ENCODE measurements at places on chromosomes 11 and 22.

DNA sequence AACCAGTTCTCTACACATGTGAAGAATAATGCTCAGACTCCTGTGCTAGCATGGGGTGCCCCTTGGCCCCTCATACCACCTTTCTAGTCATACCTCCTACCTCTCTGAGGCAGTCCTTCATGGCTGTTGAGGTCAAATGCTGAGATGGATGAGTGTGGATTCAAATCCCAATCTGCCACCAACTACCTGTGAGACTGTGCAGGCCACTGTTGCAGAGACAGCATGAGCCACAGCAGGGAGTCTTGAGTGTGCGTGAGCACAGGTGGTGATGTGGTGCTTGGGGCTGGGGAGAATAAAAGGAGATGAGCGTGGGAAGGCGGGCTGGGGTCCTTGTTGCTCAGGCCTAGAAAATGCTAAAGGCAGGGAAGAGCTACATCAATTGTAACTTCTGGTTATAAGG is 218.0 kb upstream of the E2F8 start:
- DNase-seq, result no peak

- DNase-seq, result no peak
These were observed 4.2 kb downstream of the GRAMD1B start for GRCh38 chr11:123434262-123434661.

DNA sequence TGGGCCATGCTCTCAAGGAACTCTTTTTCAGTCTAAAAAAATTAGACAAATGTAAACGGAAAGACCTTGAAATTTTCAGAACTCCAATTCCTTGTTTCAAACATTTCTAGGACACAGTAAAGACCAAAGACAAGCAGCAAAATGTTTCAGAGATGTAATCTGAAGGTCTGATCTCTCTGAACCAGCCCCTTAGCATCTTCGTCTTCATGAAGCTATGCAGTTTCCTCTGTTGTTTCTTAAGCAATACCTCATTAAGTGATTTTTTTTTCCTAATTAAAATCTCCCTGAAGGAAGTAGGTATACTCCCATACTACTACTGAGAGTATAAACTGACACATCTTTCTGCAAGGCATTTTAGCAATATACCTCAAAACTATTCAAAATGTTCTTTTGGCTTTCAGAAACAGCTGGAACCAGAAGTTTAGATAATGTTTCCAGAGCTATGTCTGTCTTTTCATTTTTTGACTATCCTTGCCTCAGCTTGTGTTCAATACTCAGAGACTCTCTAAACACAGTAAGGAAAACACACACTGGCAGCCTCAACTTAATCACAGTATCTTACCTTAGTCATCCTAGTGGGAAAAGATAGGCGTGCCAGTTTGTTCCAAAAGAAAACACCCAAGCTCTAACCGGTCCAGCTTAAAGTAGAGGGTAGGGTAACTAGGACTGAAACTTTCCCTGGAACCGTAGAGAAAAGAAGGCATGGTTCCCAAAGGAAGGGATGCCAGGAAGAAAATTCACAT is 25.1 kb downstream of the SBF2 start:
- DNase-seq, result no peak

GRCh38 chr11:47400768-47401279 is 7.6 kb upstream of the SLC39A13 start:
- peak; percentile 16 for DNase-seq

GRCh38 chr11:43397251-43397650 is 38.5 kb downstream of the TTC17 start:
- DNase-seq, result no peak

DNA sequence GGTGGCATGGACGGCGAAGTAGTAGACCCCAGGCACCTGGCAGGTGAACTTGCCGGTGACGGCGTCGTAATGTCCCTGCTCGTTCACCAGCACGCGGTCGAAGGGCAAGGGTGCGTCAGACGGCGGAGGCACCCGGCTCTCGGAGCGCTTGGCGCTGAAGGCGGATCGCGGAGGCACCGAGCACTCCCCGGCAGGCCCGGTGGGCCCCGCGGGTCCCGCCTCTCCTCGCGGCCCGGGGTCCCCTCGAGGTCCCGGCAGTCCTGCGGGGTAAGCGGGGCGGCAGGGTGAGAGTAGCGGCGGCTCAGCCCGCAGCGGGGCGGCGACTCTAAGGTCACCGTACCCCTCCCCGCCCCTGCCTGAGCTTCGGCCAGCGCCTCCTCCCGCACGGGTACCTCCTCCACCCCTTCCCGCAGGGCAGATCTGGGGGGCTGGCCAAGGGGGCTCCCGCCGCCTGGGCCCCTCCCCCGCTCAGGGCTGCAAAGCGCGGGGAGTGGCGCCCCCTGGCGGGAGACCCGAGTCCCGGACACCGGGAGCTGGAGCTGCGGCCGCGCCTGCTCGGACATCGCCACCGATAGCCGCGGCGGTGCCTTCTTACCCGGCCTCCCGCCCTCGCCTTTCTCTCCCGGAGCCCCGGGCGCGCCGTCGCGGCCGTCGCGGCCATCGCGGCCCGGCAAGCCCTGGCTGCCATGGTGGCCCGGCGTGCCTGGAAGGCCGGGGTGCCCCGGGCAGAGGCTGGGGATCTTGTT is 921 bp downstream of the C1QTNF5 start:
- peak; percentile 93 for DNase-seq

GRCh38 chr22:40518840-40519239 is 117.7 kb downstream of the MRTFA start:
- DNase-seq, result no peak

- peak; percentile 60 for DNase-seq
These were observed 6.6 kb downstream of the CERK start for GRCh38 chr22:46731246-46732040.

GRCh38 chr22:49091917-49092545 is 735.6 kb downstream of the BRD1 start:
- DNase-seq, result no peak

DNA sequence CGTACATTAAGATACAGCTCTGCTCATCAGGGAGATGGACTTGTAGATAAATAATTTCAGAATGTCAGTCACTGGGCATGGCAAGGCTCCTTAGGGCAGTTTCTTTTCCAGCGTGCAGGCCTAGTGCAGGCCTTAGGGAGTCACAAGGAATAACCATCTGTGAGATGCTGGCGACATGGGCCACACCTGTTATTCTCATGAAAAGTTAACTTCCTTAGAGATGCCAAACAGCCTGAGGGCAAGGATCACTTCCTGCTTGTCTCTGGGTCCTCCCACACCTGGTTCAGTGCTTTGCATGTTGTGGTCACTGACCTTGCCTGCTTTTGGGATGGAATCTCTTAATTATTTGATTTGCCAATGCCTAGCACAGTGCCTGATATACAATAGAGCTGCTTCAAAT is 70.6 kb downstream of the ST3GAL4 start:
- DNase-seq, result no peak

DNA sequence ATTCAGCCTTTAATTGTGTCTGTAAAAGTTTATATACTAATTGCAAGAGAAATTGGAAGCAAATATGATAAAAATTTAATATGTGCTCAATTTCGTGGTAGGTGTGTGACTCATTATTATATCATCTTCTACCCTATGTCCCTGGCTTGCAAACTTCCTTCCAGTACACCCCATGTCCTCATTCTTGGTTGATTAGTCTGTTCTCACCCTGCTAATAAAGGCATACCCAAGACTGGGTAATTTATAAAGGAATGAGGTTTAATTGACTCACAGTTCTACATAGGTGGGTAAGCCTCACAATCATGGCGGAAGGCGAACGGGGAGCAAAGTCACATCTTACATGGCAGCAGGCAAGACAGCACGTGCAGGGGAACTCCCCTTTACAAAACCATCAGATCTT is 11.9 kb downstream of the MRGPRX3 start:
- no peak for DNase-seq

- no peak for DNase-seq
These were observed 57.6 kb downstream of the TNRC6B start for GRCh38 chr22:40235308-40235707.

- DNase-seq, result no peak
These were observed 37.8 kb downstream of the GALNT18 start for GRCh38 chr11:11583801-11584529.

GRCh38 chr11:6418557-6419008 is 311 bp downstream of the APBB1 start:
- no peak for DNase-seq

DNA sequence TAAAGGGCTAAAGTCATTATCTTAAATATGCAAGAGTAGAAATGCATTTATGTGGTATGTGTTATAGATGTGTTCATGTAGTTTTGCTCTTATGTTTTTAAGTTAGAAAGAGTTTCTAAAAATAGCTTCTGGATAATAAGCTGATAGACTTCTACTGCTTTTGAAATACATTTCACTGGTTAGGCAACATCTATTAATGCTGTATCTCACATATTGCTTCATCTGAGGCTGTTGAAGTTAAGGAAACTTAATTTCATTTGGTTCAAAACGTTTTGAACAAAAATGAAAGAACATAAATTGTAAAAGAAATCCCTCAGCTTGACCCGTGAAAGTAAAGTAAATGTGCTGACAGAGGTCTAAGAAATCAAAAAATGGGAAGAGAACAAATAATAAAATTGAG is 164.0 kb upstream of the CTSC start:
- DNase-seq, result no peak

DNA sequence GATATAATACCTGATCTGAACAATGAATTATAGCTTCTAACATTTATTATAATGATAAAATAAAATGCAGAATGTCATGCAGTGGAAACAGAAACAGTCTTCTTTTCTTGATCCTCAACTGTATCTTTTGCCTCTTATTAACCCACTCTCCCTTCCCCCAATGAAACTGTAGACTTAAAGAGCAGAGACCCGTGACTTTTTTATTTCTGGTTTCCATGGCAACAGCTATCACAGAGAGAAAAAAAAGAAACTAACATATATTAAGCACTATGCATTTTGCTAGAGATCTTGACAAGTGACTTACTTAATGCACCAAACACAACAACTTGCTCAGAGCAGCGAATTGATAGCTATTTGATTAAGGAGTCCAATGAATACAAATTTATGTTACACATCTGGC is 69.3 kb downstream of the RAB38 start:
- DNase-seq, result no peak

DNA sequence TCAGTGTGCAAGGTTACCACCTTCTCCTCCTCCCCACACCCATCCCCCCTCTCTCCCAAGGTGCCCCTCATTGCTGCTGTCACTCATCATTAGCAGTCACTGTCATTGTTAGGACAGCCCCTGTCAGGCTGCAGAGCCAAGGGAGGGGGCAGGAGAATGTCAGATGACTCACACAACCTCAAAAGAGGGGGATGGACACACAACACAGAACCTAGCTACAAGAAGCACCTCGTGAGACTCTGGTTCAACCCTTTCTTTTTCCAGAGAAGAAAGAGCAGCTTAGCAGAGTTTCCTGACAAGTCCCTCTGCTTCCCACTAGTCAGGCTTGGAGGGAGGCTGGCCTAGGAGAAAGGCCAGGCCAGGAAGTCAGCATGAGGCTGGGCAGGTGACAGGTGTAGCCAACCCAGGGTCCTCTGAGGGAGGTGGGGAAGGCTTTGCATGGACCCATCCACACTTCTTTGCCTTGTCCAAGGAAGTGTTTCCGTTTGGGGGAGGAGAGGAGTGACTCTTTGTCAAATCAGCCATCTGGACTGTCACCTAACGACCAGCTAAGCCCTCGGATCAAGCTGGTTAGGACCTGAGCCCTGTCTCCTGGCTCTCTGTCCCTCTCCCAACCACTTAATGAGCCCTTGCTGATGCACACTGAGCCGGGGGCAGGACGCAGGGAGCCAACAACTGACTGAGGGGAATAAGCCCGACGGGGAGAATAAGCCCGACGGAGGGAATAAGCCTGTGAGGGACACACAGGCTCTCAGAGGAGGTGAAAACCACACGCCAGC is 18.3 kb downstream of the ADORA2A start:
- DNase-seq, result no peak

DNA sequence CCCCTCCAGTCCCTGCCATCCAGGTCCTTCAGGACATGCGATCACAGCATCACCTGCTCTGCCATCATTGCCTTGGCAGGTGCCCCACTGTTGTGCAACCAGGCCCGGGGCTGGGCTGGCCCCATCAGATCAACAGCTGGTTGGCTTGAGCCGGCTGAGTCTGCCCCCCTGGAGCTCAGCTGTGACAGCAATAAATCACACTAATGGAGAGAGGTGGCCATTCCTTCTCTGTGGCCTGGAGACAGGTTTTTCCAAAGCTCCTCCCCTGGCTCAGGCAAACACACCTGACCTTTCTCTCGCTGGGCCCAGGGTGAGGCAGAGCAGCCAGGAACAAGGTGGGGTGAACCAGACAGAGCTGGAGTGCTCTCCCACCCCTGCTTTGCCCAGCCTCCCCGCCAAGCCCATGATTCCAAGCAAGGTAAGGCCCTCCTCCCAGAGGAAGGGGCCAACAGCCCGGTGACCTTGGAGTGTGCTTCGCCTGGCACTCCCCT is 8.9 kb upstream of the FXYD2 start:
- no peak for DNase-seq

DNA sequence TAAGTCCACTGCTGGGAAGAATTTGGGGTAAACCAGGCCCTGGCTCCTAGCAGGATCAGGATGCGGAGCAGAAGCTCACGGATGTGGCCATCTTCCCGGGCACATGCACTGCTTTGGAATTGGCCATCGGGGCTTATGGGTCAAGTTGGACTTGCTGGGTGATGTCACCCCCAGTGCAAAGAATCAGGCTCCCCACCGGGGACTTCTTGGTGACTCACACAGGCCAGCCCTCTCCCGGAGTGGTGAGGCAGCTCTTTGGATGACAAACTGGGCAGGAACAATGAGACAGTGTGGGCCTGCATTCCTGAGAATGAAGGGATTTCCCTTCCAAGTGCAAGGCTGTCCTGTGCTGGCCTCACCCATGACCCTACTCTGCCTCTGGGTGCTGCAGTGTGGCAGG is 128.8 kb upstream of the ANO1 start:
- DNase-seq, result peak; percentile 94

- DNase-seq, result no peak
These were observed 2.7 kb downstream of the GPR137 start for GRCh38 chr11:64288353-64288750.

- DNase-seq, result peak; percentile 66
These were observed 132.9 kb upstream of the ZBED5 start for GRCh38 chr11:10990637-10991193.

GRCh38 chr11:131079036-131079435 is 162.8 kb upstream of the SNX19 start:
- DNase-seq, result no peak

- DNase-seq, result no peak
These were observed 3.8 kb downstream of the SLC29A2 start for GRCh38 chr11:66367561-66368312.

DNA sequence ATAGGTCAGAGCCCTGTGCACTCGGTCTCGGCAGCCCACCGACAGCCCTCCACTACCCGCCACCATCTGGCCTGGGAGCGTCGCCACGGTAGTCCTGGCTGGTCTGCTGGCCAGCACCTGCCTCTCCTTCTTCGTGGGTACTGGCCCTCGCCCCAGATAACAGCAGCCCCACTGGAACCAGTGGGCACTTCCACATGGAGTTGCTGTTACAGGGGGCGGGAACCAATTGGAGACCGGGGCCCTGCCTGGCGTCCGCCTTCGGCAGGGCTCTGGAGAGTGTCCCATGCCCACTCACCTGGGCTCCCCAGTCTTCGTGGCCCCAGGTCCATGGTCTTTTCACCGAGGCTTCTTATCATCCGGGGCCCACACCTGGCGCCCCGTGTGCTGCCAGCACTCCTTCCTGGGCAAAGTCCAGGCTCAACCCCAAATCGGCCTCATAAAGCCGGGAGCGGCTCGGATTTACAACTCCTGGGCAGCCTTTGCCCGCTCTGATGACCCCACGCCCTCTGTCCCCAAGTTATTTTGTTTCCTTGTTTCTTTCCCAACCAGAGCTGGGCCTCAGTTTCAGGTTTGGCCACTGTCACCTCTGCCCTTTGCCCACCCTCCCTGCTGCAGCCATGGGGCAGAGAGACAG is 12.9 kb upstream of the EHD1 start:
- no peak for DNase-seq

GRCh38 chr11:10456519-10456918 is 1.5 kb downstream of the AMPD3 start:
- DNase-seq, result no peak
